ENCODE measurements at places on chromosomes 2 and 18.
A peak's percentile ranks its signal among the peaks of the same experiment; 100 is the strongest.

DNA sequence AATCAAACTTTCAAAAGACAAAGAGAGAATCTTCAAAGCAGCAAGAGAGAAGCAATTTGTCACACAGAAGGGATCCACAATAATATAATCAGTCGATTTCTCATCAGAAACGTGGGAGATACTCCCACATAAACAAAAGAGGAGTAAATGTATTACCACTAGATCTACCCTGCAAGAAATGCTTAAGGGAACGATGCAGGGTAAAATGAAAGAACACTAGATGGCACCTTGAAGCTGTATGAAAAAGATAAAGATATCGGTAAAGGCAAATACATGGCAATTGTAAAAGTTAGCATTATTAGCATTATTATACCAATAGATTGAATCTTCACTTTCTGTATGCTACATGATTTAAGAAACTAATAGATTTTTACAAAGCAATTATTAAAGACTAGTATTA is 677.0 kb downstream of the SUCLG1 start:
- no peak for DNase-seq

GRCh38 chr18:44392933-44393332 is 287.8 kb upstream of the SETBP1 start:
- DNase-seq: no peak

DNA sequence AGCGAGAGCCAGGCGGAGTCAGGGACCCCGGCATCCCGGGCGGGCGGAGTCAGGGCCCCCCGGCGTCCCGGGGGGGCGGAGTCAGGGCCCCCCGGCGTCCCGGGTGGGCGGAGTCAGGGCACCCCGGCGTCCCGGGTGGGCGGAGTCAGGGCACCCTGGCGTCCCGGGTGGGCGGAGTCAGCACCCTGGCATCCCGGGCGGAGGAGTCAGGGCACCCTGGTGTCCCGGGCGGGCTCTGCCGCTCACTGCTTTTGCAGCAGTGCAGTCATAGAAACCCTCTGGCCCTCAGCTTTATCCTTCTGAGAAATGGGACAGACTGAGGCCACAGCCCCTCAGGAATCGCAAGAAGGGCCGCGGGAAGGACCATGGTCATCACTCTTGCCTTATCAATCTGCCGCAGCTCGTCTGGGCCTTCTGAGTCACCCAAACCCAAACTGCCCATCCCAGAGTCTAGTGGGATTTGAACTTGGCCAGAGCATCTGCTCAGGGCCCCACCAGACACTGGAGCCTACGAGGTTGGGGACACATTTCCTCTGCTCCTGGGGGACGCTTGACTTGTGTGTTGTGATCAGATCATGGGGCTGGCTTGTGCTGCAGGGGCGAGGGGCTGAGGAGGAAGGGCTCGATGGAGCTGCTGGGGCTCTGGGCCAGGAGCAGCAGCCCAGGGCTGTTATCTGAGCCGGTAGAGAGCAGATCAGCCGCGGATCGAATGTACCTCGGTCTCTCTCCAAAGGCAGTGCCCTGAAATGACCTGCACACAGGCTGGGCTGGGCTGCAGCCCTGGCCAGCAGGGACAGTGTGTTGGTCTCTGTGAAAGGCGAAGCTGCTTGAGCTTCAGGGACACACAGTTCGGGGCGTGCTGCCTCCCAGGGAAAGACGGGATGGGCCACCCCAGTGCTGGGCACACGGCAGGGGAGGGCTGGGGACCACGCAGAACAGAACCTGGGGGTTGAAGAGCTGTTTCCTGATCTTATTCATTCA is 290.1 kb upstream of the HDAC4 start:
- DNase-seq: no peak

DNA sequence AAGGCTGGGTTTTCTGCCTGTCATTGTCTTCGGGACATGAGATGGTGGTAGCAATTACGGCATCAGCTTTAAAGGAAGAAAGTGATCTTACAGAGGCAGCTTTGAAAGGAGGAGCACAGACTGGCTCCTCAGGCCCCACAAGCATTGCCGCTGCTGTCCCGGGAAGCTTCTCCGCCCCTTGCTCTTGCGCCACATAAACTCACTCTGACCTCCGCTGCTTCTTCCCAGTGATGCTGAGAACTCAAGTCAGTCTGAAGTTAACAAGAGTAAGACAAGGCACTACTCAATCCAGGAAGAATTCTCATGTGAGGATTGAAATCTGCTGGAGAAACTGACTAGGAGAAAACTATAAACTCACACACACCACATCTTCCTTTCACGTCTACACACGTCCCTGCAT is 112.4 kb upstream of the RIOK3 start:
- no peak for DNase-seq

DNA sequence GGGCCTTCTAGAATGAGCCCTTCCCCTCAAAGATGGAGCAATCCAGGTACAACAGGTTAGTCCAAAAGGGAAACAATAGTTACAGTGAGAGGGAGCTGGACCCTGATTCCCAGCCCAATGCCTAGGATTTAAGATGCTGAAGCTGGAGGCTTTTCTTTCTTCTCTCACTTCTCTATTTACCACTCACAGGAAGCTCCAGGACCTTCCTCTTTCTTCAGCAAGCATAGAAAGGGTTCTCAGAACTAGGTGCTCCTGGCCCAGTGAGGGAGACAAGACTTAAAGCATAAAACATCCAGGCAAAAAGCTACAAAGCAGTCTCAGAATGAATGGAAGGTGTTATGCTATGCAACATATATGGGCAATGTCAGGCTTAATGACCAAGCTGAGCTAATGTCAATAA is 279.0 kb downstream of the SRBD1 start:
- DNase-seq: no peak

DNA sequence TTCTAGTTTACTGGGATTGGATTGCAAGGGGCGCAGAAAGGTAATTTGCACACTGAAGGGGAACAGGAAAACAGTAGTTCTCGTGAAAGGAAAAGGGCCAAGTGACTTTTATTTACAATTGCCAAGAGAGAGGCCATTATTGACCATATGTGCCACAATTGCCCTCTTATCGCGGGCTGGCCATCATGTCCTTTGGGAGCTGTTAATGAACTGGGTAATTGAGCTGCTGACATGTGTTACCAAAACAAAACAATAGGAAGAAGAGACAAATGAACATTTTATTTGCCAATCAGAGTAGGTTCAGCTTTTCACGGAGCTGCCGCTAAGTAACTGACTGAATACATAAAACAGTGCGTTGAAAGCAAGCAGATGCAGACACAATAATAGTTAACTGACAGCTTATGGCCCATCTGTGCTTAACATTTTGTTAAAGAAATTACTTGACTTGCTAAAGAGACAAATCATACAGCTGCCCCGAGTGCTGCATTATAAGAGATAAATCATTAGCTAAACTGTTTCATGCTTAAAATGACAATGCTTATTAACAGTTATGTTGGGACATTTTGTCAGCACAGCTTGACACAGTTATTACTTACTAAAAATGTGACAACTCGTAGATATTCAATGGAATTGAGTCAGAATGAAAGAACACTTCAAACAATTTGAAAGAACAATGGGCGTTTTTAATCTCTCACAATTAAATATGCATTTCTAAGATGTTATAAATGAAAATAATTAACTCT is 57.5 kb downstream of the PAX3 start:
- no peak for DNase-seq

- peak; percentile 55 for DNase-seq
Observed at GRCh38 chr2:71934595-71935261, 212.9 kb downstream of the CYP26B1 start.

GRCh38 chr18:72866442-72866900 is 1.3 kb downstream of the NETO1 start:
- no peak for DNase-seq

GRCh38 chr18:33507019-33507418 is 66.5 kb upstream of the CCDC178 start:
- DNase-seq: peak; percentile 18

GRCh38 chr2:73886357-73886756 is 6.5 kb upstream of the ACTG2 start:
- no peak for DNase-seq

- peak; percentile 52 for DNase-seq
Observed at GRCh38 chr2:234768608-234769196, 183.1 kb upstream of the SH3BP4 start.

DNA sequence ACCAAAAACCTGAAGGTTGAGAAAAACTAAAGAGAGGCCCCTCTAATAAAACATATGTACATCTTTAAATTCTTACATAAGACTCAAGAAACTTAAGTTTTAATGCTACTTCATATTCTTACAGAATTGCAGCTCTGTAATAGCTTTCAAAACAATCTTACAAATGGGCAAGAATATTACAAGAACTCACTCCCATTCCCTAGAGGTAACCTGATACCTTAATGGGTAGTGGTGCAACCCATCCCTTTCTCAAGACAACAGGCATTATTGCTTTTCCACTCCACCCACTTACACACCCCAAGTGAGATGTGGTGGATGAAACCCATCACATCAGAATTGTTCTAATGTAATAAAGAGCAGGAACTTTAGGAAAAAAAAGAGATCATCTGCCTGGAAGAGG is 103.7 kb downstream of the RBMS1 start:
- DNase-seq: peak; percentile 70

GRCh38 chr2:111662771-111663470 is 221.1 kb downstream of the ANAPC1 start:
- peak; percentile 53 for DNase-seq
